Activated CD8-positive, alpha-beta memory T cell treated with anti-CD3 and anti-CD28 coated beads for 1 hour (primary cell): ENCODE measurements at places on chromosomes 6 and 20.

DNA sequence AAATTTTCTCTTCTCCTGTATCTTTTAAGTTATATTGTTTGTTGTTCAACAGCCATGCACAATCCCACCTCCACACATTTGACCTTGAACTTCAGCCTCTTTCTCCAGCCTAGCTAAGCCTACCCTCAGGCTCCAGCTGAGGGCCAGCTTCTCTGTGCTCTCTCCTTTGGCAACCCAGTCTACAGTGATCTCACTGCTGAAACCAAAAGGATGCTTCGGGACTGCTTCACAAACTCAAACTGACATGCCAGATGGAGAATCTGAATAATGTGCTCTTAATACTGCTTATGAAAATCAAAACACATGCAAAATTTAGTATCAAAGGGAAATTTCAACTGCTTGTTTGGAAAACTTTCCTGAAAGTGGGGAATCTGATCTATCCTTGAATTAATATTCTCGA is 16.1 kb upstream of the RIN2 start:
- DNase-seq = no peak

- no peak for DNase-seq
Measured at GRCh38 chr6:111951497-111952085, 78.3 kb upstream of the FYN start.

DNA sequence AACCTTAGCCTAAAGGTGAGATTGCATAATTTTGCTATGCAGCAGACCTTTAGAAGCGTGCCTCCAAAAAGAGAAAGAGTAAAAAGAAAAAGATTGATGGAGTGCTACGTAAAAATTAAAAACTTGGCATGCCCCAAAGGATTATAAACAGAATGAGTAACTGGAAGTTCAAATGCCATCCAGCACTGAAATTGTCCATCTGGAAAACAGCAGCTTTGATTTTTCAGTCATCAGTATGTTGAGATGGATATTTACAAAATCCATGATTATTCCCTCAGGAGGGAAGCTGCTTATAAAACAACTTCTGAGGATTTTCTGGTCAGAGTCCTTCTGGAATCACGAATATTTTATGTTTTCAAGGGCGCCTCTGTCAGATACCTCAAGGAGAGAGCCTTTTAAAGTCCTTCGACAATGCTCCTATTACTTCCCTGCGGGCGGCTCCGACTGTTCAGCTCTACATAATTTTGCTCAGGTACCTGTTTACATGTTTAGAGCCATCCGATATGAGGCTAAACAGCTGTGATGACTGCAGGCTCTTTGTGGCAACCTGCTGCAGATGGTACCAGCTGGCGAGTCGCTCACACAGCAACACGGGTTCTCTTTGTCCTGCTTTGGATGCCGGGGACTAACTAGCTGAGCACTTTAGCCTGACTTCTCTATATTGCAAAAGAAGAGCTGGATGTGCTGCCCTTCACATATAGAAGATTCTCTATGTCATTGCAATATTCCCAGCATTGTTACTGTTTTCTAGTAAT is 83.3 kb downstream of the RCAN2 start:
- no peak for DNase-seq

GRCh38 chr6:28712982-28713381 is 187.3 kb downstream of the GPX5 start:
- no peak for DNase-seq

GRCh38 chr20:6014017-6014416 is 39.8 kb downstream of the LRRN4 start:
- no peak for DNase-seq

DNA sequence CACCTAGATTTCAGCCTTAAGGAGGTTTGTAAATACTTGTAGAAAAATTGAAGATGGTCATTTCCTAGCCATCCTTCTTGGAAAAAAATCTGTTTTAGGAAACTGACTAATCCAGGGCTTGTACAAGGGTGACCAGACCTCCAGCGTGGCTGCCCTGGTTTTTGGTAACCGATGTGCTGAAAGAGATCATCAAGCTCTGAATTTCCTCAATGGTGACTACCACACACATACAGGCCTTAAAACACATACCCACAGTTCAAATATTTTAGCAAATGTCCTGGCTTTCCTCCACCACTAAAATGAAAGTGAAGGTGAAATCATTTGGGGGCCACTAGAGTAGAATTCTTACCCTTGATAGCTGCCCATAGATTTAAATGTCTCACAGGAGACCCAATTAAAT is 215.3 kb upstream of the SUPT3H start:
- DNase-seq = no peak

DNA sequence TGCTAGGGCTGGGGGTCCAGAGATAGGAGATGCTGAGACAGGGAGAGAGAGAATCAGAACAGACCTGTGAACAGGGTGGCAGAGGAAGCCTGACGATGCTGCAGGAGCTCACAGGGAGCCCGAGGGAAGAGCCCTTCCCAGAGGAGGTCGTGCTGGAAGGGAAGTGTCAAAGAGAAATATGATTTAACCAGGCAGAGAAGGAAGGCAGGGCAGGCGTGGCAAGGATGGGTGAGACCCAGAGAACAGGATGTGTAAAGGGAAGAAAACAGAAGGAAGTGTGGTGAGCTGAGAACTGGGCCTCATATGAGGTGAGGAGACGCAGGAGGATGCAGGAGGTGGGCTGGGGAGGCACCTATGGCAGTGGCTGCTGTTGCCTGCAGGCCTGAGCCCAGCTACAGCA is 105.6 kb downstream of the ZDHHC14 start:
- no peak for DNase-seq

GRCh38 chr20:61527626-61528025 is 275.6 kb downstream of the CDH4 start:
- DNase-seq = no peak

DNA sequence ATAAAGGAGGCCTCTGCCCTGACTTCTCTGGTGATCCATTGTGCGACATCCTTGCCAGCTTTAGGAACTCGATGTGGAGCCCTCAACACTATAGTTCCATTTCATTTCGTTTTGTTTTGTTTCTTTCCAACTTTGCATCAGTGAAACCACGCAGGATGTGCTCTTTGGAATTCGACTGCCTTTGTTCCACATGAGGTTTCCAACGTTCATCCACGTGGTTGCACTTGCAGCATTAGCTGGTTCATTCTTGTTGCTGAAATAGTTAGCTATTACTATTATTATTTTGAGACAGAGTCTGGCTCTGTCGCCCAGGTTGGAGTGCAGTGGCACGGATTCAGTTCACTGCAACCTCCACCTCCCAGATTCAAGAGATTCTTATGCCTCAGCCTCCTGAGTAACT is 61.3 kb upstream of the ZNFX1 start:
- no peak for DNase-seq

- no peak for DNase-seq
Measured at GRCh38 chr6:118134206-118134605, 227.1 kb downstream of the SLC35F1 start.

GRCh38 chr6:144999127-144999526 is 714.0 kb downstream of the UTRN start:
- DNase-seq = no peak

DNA sequence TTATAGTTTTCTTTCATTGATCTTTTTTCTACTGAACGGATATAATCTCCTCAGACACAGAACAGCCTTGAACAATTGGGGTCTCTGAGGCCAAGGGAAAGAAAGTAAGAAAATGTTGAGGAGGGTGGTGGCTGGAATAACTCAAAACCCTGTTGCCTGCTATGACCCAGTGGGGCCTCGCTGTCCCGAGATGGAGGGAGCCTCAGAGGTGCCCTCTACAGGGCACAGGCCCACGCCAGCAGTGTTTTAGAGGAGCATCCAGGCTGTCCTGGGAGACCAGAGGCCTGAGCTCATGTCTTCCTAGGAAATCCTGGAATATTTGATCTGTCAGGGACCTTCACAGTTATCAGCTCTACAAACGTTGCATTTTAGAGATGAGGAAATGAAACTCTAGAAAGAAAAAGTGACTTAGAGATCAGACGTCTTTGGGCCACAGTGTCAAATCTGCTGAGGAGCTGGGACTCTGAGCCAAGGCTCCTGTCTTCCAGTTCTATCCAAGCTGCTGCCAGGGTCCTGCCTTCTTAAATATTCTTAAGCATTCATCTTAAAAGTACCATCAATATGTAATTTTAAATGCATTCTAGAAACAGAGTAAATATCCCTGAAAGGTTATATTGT is 26.3 kb downstream of the ALDH5A1 start:
- DNase-seq = no peak

GRCh38 chr20:31719644-31720485 is 2.8 kb downstream of the BCL2L1 start:
- no peak for DNase-seq

GRCh38 chr6:37868447-37868825 is 48.9 kb downstream of the ZFAND3 start:
- no peak for DNase-seq

DNA sequence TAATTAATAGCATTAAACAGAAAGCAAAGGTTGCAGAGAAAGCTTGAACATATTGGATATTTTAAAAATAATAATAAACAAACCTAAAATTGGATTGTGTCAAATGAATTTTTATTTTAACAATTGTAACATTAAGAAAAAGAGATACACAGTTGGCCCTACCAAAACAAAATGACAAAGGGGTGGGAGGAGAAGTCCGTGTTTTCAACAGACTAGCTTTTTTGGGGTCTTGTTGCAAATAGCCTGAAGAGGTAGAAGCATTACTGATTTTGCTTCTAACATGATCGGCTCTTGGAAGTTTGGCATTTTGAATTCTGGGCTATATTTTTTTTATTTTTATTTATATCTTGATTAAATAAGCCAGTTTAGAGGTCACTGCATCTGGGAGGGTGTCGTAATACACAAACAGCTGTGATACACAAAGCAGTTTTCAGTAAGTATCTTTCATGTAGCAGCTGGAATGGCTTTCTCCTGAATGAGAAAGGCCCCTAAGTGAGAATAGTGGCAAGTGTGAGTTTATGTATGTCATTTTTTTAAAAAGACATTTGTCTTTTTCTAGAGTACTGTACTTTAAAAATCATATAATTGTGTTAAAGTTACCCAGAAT is 85.5 kb upstream of the ZNF217 start:
- DNase-seq = no peak

GRCh38 chr6:25454136-25454535 is 175.0 kb downstream of the CARMIL1 start:
- no peak for DNase-seq

DNA sequence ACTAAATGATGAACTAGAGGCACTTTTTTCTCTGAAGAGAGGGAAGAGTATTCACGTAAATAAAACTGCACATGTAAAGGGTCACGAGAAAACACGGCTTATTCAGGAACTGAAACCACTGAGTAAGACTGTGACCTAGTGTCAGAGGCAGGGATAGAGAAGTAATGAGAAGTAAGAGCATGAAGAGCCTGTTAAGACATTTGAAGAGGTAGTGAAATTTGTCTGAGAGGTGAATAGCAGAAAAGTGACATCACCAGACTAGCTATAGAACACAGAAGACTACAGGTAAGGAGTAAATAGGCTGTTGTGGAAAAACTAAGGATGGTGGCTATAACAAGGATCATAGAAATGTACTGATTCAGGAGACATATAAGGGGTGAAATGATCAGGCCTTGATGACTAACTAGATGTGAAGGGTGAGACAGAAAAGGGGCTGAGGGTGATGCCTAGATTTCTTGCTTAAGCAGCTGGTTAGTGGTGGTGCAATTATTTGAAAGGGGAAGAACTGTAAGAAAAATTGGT is 76.8 kb downstream of the REV3L start:
- DNase-seq = no peak

DNA sequence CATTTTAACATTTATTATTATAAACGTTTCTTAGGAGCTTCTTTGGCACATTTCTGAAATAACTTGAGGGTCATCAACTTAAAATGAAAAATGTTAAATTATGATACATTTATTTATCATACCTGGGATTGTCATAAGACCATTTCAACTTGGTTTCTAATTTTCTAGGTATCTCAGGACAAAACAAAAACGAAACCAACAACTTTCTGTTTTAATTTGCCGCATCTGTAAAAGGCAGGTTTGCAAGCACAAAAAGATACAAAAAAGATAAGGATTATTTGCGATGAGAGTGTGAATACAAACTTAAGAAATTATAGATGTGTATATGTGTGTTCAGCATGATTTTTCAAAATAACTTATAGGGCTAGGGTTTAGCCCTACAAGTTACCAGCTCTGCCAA is 395.0 kb upstream of the RUNX2 start:
- DNase-seq = no peak

- DNase-seq = no peak
Measured at GRCh38 chr6:25229671-25230321, 49.4 kb upstream of the CARMIL1 start.

- DNase-seq = no peak
Measured at GRCh38 chr20:15916623-15917022, 656.6 kb downstream of the KIF16B start.

GRCh38 chr6:75619230-75619899 is 17.7 kb downstream of the SENP6 start:
- no peak for DNase-seq

DNA sequence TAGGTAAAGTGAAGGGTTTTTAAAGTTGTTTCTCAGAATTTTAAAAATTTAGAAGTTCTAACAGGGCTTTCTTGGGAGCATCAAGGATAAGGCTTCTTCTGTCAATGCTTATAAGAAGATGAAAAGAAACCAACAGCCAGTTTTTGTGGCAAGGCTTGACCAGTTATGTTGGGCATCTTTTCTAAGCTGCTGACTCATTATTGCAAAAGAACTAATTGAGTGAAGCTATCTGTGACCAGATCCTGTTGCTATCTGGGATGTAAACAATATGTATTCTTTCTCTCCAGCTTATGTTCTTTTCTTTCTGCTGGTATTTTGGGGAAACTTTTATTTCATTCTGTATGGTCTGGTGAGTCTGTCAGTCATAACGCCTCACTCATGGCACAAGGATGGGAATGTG is 643.8 kb downstream of the HDGFL1 start:
- DNase-seq = no peak

GRCh38 chr6:40499215-40499614 is 87.9 kb downstream of the LRFN2 start:
- DNase-seq = no peak

DNA sequence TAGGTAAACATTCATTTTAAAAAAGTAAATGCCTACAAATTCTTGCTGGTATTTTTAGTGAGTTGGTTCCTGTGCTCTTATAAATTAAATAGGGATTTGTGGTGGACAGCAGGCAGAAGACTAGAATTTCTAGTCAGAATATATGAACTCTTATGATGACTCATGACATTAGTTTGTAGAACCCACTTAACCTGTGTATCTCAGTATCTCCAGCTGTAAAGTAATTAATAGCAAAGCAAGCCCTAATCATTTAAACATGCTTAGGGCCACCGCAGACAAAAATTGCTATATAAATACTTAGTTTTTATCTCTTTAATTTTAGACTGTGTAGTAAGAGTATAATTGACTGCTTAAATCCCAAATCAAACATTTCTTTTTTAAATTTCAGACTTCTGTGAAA is 2.4 kb downstream of the FAM135A start:
- no peak for DNase-seq

- no peak for DNase-seq
Measured at GRCh38 chr6:36593569-36594028, 563 bp upstream of the SRSF3 start.
